ENCODE measurements at places on chromosomes 12 and 14. TPM values are rescaled to one million over a fixed set of nuclear protein-coding genes. Genes with fewer than 3 reads are reported as not detected.

RPL6 gene
- total RNA-seq: 3,234 TPM

GRCh38 chr12:52003016-52003550 is 3.7 kb upstream of the TAMALIN start:
- no peak overlapping the region for H3K4me3 ChIP-seq
- no peak overlapping the region for H3K27ac ChIP-seq
- H3K4me1 ChIP-seq: peaks cover 16% of the 10 kb centered on the region
- no peak for DNase-seq
- no peaks in the 10 kb centered on the region for H3K36me3 ChIP-seq

GRCh38 chr14:105168496-105168978 is at the start of gene JAG2:
JAG2 (minus strand) TSS chr14:105168776; CDS start chr14:105168420, 356 bp downstream.
- H3K27ac ChIP-seq: no peak within 1 kb of the TSS
- peaks cover 40% of the 10 kb centered on the region for H3K27me3 ChIP-seq
- no peaks in the 10 kb centered on the region for H3K36me3 ChIP-seq
- H3K4me3 ChIP-seq: peak within 1 kb of the TSS; percentile 55

DNAJC22 gene
- total RNA-seq: 0.39 TPM

KRT79 gene
- total RNA-seq: not detected

BLOC1S1 gene
- total RNA-seq: 48.1 TPM

KRT74 gene
- not detected for total RNA-seq

DNA sequence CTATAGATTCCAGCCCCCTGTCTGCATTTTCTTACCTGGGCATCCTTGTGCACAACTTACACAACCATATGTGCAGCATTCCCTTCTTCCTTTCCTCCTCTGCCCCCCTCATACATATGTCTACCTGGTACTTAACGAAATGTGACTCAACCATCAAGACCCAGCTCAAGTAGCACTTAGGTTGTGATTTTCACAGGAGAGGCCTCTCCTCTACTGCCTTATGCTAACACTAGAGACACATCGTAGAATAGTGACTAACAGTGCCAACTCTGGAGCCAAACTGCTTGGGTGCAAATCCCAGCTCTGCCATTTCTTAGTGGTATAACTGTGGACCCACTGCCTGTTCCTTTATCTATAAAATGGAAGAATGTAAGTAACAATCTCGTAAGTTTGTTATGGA is 24.1 kb upstream of the PLEKHA5 start:
- no peak for DNase-seq
- H3K27ac ChIP-seq: no peak overlapping the region
- H3K4me1 ChIP-seq: no peaks in the 10 kb centered on the region

MAPK1IP1L gene
- total RNA-seq: 125 TPM

DNA sequence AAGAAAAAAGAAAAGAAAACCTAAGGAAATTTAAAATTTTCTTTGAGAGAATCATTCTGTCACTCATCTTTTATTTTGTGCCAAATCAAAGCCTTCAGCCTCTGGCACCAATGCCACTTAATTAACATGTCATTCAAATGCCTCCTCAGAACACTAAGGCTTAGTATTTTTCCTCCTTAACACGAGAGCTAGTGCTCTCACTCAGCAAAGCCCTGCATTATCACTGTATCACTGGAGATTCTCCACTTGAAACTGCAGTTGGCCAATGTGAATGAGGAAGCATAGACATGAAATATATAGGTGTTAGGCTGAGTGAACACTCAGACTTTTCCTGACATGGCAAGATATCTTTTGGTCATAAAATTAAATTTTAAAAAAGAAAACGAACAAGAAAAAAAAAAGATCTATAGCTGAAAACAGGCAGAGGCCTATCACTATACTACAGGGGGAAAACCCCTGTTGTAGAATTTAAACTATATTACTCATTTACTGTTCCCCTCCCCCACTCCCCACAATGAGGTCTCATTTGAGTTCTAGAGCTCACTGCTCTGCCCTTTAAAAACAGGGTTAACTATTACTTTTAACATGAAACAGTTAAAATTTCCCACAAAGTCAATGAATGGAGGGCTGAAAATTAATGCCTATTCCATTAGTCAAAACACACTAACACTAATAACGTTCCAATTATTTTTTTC is 5.1 kb downstream of the MBIP start:
- H3K4me1 ChIP-seq: peaks cover 65% of the 10 kb centered on the region
- H3K27me3 ChIP-seq: no peaks in the 10 kb centered on the region
- H3K36me3 ChIP-seq: peaks cover 4% of the 10 kb centered on the region
- peak overlapping the region; percentile 67 for H3K27ac ChIP-seq
- peak; percentile 9 for DNase-seq

GRCh38 chr12:25377469-25378177 is 126.9 kb upstream of the KRAS start:
- H3K27ac ChIP-seq: no peak overlapping the region
- DNase-seq: no peak
- H3K4me1 ChIP-seq: no peaks in the 10 kb centered on the region

- H3K27ac ChIP-seq: no peak overlapping the region
- no peaks in the 10 kb centered on the region for H3K36me3 ChIP-seq
- H3K27me3 ChIP-seq: no peaks in the 10 kb centered on the region
- no peak for DNase-seq
- H3K4me3 ChIP-seq: no peak overlapping the region
Observed at GRCh38 chr12:112447106-112447505, 28.4 kb downstream of the PTPN11 start.

GRCh38 chr14:70920608-70921007 is 13.3 kb downstream of the PCNX1 start:
- peaks cover 21% of the 10 kb centered on the region for H3K4me1 ChIP-seq
- no peak for DNase-seq
- H3K27me3 ChIP-seq: no peaks in the 10 kb centered on the region
- no peaks in the 10 kb centered on the region for H3K36me3 ChIP-seq
- no peak overlapping the region for H3K27ac ChIP-seq

KRT3 gene
- total RNA-seq: not detected

ACSM4 gene
- not detected for total RNA-seq

GRCh38 chr14:91317381-91318308 is 73.1 kb upstream of the GPR68 start:
- no peak overlapping the region for H3K4me3 ChIP-seq
- peaks cover 10% of the 10 kb centered on the region for H3K36me3 ChIP-seq
- H3K27ac ChIP-seq: no peak overlapping the region
- DNase-seq: no peak

DNA sequence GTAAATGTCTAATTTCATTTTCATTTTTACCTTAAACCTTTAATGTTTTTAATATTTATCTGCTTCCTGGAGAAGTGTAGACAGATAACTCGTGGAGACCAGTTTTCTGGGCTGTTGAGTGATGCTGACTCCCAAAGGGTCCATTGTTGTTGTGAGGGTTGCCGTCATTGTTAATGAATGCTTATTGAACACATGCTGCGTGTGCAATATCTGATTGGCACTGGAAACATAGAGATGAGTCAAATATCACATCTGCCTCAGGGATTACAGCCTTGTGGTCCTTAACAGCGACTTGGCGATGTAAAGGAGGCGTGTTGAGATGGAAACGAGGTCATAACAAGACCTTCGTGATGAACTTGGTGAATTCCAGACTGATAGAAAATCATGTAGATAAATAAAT is 85.9 kb downstream of the FBXW8 start:
- DNase-seq: no peak
- no peaks in the 10 kb centered on the region for H3K27me3 ChIP-seq
- no peaks in the 10 kb centered on the region for H3K36me3 ChIP-seq
- no peak overlapping the region for H3K4me3 ChIP-seq
- H3K27ac ChIP-seq: no peak overlapping the region

CLEC1A gene
- total RNA-seq: not detected

- no peak overlapping the region for H3K4me3 ChIP-seq
- H3K36me3 ChIP-seq: no peaks in the 10 kb centered on the region
- no peak overlapping the region for H3K27ac ChIP-seq
Observed at GRCh38 chr14:58752771-58753201, 115.0 kb downstream of the DACT1 start.

GRCh38 chr12:20757-21156 is 45.8 kb upstream of the IQSEC3 start:
- no peaks in the 10 kb centered on the region for H3K27me3 ChIP-seq
- no peaks in the 10 kb centered on the region for H3K4me1 ChIP-seq
- no peak overlapping the region for H3K4me3 ChIP-seq
- no peaks in the 10 kb centered on the region for H3K36me3 ChIP-seq

DNA sequence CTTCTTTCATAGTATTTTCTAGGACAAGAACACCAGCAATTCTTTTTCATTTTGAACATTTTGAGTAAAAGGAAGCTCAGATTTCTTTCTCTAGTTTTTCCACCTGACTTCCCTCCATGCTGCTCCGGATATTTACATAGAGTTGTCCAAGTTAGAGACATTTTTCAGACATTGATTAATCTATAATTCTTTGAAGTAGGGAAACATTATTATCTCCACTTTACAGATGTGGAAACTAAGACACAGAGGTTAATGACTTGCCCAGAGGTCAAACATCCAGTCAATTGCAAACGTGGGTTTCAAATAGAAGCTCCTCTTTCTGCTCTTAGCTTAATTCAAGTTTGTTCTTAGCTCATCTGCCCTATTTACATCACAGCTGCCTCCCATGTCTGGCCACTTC is 138.3 kb downstream of the EGLN3 start:
- H3K4me1 ChIP-seq: no peaks in the 10 kb centered on the region
- H3K27me3 ChIP-seq: no peaks in the 10 kb centered on the region
- H3K4me3 ChIP-seq: no peak overlapping the region
- DNase-seq: no peak
- no peaks in the 10 kb centered on the region for H3K36me3 ChIP-seq

DNA sequence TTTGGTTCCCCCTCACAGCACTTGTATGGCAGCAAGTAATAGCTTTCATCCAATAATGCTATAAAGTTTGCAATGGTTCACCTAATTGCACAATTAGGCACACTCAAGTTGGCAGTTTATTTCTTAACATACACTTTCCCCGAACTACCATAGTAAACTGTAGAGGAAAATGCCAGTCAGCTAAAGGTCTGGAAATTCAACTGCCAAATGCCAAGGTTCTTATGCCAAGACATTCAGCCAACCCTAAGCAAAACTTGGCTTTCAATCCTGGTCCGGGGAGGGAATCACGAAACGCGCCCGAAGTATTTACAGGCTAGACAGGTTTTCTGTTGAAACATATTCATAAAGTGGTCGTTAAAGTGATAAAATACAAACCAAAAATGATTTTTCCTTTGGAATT is 1512.4 kb upstream of the FLRT2 start:
- H3K36me3 ChIP-seq: no peaks in the 10 kb centered on the region
- no peaks in the 10 kb centered on the region for H3K27me3 ChIP-seq
- H3K4me1 ChIP-seq: no peaks in the 10 kb centered on the region

DNA sequence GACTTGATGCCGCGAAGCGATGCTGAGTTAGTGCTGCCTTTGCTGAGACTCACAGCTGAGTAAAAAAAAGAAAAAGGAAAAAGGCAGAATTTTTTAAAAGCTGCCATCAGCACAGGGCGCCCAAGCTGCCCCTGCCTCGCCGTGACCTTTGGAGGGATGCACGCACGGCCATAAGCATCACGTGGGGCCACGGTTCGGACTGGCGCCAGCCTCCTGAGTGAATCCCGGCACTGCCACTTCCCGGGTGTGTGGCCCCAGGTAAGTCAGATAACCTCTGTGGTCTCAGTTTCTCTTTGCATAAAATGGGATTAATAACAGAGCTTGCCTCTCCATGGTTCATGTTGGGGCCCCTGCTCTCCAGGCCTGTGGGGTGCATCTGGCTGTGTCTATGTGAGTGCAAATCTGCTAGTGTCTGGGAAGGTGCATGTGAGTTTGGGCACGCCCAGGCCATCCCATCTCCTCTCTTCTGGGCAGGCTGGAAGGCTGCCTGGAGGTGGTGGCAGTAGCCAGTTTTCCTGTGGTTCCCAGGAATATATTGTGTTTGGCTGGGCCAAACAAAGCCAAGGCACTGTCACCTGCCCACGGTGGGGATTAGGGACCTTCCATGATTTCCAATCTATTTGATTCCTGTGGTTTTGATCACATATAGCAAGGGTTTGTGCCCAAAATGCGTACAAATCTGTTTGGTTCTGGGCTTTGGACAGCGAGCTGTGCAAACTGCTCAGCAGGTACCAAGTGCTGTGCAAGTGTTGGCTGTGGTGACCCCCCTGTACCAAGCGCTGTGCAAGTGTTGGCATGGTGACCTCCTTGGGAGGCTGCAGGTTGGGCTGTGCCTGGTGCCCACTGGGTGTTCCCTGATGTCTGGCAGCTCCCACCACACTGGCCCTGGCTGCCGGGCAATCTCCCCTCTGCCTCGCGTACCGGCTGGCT is 43.5 kb upstream of the NCOR2 start:
- H3K36me3 ChIP-seq: no peaks in the 10 kb centered on the region
- no peaks in the 10 kb centered on the region for H3K27me3 ChIP-seq
- no peak overlapping the region for H3K27ac ChIP-seq
- no peak overlapping the region for H3K4me3 ChIP-seq
- H3K4me1 ChIP-seq: peaks cover 2% of the 10 kb centered on the region

KRT78 gene
- total RNA-seq: not detected

NRL gene
- 0.54 TPM for total RNA-seq

SALL2 gene
- 263 TPM for total RNA-seq

GRCh38 chr12:7460375-7461259 is 16.7 kb upstream of the CD163L1 start:
- H3K36me3 ChIP-seq: no peaks in the 10 kb centered on the region
- no peaks in the 10 kb centered on the region for H3K27me3 ChIP-seq
- no peaks in the 10 kb centered on the region for H3K4me1 ChIP-seq
- peak; percentile 69 for DNase-seq

- peak; percentile 42 for DNase-seq
- no peak overlapping the region for H3K4me3 ChIP-seq
- H3K27ac ChIP-seq: no peak overlapping the region
- H3K27me3 ChIP-seq: no peaks in the 10 kb centered on the region
Observed at GRCh38 chr14:98069712-98070171, 1202.3 kb downstream of the BCL11B start.

SLC5A8 gene
- total RNA-seq: not detected

DNA sequence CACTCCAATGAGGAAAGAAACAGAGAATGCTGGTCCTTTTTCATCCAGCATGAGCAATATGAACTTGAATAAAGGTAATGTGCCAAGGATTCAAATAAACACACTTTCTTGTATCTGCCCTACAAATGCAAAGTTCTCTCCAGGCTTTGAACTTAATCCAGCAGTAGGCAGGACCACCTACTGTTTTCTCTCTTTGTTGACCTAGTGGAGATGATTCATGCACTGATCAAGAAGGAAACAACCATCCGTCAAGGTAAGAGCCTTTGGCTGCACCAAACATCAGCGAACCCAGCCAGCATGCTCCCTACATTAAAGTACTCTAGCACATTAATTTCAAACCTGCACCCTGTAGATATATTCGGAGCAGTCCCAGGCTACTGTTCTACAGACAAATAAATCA is 489.3 kb downstream of the GALC start:
- no peak for DNase-seq
- H3K36me3 ChIP-seq: no peaks in the 10 kb centered on the region
- no peaks in the 10 kb centered on the region for H3K27me3 ChIP-seq
- no peak overlapping the region for H3K27ac ChIP-seq

GRCh38 chr12:2256915-2257314 is 204.1 kb downstream of the CACNA1C start:
- H3K36me3 ChIP-seq: no peaks in the 10 kb centered on the region
- H3K4me3 ChIP-seq: no peak overlapping the region
- peaks cover 3% of the 10 kb centered on the region for H3K4me1 ChIP-seq
- no peak for DNase-seq
- H3K27ac ChIP-seq: no peak overlapping the region
- no peaks in the 10 kb centered on the region for H3K27me3 ChIP-seq

RAB15 gene
- 12.2 TPM for total RNA-seq
